Gastroesophageal sphincter (tissue), 4 donors: ENCODE measurements at places on chromosomes 12 and 14. TPM values are rescaled to one million over a fixed set of nuclear protein-coding genes. Genes with fewer than 3 reads are reported as not detected.

CDH24 gene
- 2.4 TPM for total RNA-seq

NTS gene
- total RNA-seq: 0.47 TPM

RPL10L gene
- not detected for total RNA-seq

BIN2 gene
- total RNA-seq: 1.6 TPM

BHLHE41 gene
- total RNA-seq: 5.3 TPM

DNA sequence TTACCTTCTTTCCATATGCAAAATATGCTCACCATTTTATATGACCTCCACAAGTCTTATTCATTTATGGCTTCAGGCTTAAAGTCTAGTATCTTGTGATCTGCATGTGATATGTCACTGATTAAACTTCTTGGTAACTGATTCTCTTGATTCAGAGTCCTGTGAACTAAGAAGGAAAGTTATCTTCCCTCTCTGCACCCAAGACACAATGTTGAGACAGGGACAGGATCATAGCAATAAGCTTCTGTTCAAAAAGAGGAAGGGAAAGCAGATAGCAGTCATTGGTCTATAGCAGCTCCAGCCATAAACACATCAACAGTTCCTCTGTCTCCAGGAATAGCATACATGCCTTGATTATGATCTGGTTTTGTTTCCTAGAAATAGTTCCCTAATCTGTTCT, 103.1 kb downstream of the UNC79 start:
- peak; percentile 65 for ATAC-seq

DNA sequence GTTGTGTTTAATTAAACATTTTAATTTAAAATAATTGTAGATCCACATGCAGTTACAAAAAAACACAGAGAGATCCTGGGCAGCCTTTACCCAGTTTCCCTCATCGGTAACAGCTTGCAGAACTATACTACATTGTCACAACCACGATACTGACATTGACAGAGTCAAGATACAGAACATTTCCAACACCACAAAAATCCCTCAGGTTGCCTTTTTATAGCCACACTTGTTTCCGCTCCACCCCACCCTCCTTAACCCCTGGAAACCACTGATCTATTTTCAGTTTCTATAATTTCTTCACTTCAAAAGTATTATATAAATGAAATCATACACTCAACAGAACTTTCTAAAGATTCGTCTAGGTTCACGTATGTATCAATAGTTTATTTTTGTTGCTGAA, 458.8 kb upstream of the SOX5 start:
- no peak for ATAC-seq

GRCh38 chr12:132449565-132450417, 40.2 kb upstream of the FBRSL1 start:
- ATAC-seq: no peak

GRCh38 chr12:57138526-57139272, 8.7 kb downstream of the LRP1-AS start:
- ATAC-seq: peak; percentile 82

DNA sequence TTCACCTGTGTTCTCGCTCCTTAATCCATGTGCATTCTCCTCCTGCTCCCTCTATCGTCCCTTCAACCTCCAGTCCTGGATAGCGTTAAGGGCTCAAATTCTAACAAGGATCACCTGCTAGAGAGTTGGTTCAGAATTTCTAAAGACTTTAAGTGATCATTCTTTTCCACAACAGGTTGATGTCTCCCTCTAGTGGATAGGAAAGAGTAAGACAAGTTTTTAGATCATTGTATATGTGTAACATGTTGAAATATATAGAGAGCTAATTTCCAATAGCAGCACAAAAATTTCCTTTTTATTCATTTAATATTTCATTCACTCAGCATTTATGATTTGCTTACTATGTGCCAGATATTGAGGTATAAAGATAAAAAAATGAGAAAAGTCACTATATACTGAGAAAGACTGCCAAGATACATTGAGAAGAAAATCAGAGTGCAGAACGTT, 9.3 kb upstream of the ESR2 start:
- no peak for ATAC-seq

DNA sequence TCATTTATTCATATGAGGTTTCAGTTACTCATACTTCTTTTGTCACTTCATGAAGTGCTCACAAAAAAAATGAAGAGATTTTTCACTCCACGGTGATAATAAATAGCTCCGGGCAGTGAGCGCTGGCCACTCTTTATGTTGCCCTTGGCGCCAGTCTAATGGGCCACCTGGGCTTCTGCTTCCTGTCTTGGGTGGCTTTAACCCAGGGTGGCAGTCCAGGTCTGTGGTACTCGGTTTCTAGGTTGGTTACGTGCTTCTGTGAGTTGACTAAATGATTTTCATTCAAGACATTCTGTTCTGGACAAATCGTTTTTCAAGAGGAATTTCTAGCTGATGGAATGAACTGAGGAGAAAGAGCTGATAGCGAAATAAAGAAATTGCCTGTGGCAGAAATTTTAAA, 34.6 kb upstream of the NID2 start:
- ATAC-seq: no peak

DNA sequence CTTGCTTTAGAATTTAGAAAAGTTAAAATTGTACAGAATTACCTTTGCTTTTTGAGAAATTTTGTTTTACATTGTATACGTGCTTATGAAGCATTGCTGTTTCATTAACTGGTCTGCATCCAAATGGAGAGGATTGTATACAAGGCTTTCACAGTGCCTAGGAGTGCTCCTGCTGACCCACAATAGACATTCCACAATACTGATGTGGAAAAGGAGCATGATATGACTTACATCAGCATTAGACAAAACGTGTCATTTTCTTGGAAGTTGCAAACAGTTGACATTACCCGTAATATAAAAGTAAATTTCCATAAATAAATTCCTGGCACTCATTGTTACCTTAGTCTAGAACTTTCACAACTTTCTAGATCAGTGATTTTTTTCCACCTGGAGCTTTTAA, 1.9 kb downstream of the PRKD1 start:
- no peak for ATAC-seq

DNA sequence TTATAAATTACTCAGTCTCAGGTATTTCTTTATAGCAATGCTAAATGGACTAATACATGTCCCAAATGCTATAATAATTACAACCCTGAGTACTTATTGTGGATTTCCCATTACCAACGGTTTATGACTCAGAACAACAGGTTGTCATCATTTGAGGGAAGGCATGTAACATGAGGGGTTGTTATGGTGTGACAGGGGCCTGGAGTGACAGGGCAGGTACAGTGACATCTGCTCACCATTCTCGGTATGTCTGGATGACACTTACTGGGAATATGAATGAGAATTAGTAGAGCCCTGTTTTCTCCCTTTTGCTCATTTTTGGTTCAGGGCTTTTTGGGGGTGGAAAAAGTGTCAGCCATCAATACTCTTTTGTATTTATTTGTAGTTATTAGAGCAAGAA, 36.2 kb upstream of the FERMT2 start:
- no peak for ATAC-seq
